Activated CD8-positive, alpha-beta memory T cell treated with anti-CD3 and anti-CD28 coated beads for 1 hour (primary cell): ENCODE measurements at places on chromosomes 3 and 15.

DNA sequence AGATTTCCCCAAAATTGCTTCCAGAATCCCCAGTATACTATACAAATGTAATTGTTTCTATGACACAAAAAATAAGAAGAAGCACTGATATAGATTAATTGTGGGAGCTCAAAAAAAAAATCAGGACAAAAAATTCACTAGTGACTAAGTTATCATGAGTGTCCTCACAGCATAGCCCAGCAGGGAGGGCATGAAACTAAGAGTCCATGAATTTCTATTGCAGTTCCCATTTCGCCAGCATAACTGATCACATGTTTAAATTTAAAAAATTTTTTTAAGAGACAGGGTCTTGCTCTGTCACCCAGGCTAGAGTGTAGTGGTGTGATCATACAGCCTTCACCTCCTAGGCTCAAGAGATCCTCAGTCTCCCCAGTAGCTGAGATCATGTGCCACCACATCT is 10.6 kb downstream of the NCEH1 start:
- DNase-seq: no peak

- DNase-seq: no peak
These were observed 55.9 kb upstream of the LIMD1 start for GRCh38 chr3:45538641-45538986.

DNA sequence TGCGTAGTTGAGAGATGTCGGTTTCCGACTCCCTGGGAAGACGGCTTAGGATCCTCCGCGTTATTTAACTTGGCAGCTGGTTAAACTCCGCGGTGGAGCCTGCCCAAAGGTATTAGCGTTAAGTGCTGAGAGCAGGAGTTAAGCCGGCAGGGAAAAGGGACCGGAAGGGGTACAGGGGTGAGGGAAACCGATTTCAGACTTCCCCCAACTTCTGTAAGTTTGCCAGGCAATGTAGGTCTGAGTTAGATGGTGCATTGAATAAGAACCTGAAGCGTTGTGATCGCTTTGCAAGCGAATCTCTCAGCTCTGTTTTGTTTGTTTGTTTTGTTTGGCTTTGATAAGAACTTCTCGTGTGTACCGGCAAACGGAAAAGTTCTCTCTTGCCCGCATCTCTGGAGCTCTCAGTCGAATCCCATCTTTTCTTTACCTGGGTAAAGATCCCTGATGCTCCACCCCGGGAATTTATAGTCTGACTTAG is 6.0 kb upstream of the FEZF2 start:
- DNase-seq: no peak

DNA sequence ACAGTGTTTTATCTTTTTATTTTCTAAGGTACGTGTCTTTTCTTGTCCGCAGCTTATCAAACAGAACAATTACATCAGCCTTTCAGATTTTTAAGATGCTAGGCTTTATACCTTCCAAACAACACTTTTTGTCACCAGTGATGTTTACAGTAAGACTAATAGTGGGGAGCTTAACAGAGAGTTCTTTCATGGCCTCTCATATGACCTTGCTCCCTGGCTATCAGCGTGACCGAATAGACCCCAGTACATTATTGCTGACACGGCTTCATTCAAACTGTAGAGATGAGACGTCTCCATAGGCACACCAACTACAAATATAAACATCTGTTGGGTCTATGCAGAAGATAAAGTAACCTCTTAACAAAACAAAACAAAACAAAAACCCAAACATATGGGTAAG is 477.6 kb upstream of the KCNMB2 start:
- no peak for DNase-seq

GRCh38 chr3:87997298-87997697 is 61.5 kb downstream of the CGGBP1 start:
- DNase-seq: no peak

DNA sequence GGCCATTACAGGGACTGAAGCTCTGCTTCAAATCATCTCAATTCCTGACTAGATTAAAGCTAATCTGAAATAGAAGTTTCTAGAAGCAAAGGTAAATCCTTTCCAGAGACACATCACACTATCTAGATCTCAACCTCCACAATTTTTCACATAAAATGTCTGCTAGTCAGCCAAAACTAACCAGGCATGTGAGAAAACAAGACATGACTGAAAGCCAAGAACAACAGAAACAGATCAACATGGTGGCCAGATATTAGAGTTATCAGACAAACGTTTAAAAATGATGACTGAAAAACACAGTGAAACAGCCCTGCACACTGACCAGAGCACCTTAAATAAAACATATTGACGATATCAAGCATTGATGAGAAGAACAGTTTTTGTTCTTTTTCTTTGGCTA is 59.1 kb downstream of the SUMF1 start:
- no peak for DNase-seq

GRCh38 chr3:97197830-97198229 is 383.4 kb downstream of the EPHA6 start:
- no peak for DNase-seq

GRCh38 chr3:40637906-40638305 is 113.1 kb downstream of the ZNF621 start:
- DNase-seq: no peak

GRCh38 chr15:43329217-43329959 is 985 bp downstream of the LCMT2 start:
- no peak for DNase-seq

DNA sequence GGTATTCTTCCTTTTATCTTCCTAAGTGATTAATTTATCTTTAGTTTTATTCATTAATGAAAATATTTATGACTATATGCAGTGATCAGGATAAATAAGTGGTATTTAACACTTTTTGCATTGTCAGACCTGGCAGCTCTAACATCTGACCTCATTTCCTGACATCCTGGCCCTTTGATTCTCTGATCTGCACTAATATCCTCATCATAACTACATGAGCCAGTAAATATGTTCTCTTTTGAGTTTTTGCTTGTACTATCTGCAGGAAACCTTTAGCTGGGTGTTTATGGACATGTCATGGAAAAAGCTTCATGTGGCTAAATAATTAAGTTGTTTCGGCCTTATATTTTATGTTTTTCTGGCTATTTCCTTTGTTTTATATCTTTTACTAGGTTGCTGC is 10.5 kb downstream of the NKTR start:
- DNase-seq: no peak

- DNase-seq: no peak
These were observed 130.2 kb upstream of the UMPS start for GRCh38 chr3:124599779-124600693.

DNA sequence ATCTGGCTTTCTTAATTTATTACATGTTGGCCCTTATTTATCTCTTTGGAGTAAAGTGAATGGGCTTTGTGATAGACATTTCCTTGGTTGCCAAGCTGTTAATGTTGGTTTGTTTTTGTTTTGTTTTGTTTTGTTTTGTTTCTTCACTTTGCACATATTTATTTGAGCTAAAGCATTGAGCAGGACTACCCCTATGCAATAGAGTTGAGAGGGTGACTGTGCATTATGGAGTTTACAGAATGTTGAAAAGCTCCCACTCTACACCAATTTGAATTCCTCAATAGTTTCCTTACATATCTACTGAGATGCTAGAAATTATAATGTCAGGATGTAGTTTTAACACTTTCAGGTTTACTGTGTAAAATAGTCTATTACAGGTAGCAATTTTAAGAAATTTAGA is 462.8 kb upstream of the CBLB start:
- DNase-seq: no peak

- DNase-seq: no peak
These were observed 646.0 kb upstream of the CFAP20DC start for GRCh38 chr3:59695860-59696259.

GRCh38 chr15:80931721-80932512 is 57.7 kb downstream of the MESD start:
- DNase-seq: no peak

- no peak for DNase-seq
These were observed 267.7 kb downstream of the XXYLT1 start for GRCh38 chr3:195003006-195003892.

- no peak for DNase-seq
These were observed 43.3 kb downstream of the TGFBR2 start for GRCh38 chr3:30649572-30650318.

GRCh38 chr3:78273326-78273725 is 1233.4 kb downstream of the ROBO2 start:
- DNase-seq: no peak

DNA sequence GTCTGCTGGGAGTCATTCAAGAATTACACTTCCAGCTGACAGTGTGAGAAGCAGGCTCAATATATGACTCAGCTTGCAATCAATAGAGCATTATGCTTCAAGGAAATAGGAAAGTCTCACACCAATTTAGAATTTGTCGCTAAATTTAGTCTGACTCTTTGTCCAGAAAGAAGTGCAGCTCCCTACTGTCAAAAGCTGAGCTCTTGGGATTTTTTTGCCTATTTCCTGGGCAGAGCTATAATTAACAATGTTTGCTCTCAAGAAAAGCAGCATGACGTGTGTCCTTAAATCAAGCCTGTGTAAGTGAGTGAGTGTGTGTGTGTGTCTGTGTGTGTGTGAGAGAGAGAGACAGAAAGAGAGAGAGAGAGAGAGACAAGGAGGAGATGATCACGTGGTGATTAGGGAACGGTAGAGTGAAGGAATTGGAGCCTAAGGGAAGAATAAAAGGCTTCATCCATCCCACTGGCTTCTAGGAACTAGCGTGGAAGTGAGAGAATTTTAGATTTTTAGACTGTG is 16.4 kb upstream of the SLC35G2 start:
- no peak for DNase-seq

DNA sequence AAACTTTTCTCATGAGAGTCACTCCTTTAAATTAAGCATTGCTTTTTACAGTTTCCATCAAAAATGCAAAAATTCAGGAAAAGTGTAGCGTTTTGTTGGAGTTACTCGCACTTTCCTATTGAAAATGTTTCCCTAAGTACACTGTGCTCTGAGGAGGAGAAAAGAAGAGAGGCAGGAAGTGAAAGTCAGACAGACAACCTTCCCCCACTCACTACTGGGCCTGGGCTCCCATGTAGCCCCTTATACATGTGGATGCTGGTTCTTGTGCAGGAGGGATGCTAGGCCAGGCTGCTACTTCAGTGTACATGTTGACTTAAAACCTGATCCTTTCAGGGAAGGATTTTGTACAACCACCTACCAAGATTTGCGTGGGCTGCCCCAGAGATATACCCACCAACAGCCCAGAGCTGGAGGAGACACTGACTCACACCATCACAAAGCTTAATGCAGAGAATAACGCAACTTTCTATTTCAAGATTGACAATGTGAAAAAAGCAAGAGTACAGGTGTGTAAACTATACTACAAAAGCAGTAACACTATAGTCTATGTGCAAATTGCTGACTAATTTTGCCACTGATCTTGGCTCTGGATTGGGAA is 15.1 kb downstream of the KNG1 start:
- DNase-seq: no peak

DNA sequence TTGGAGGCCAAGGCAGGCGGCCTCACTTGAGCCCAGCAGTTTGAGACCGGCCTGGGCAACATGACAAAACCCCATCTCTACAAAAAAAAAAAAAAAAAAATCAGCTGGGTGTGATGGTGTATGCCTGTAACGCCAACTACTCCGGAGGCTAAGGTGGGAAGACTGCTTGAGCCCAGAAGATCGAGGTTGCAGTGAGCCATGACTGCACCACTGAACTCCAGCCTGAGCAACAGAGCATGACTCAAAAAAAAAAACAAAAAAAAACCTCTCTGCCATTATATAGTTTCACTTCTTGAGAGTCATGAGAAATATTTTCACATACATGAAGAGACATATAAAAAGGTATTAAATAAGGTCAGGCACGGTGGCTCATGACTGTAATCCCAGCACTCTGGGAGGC is 45.9 kb upstream of the CP start:
- no peak for DNase-seq

GRCh38 chr3:128383316-128384235 is 83.1 kb downstream of the DNAJB8 start:
- DNase-seq: peak; percentile 11

GRCh38 chr15:65576664-65577063 is 34.3 kb downstream of the INTS14 start:
- no peak for DNase-seq

DNA sequence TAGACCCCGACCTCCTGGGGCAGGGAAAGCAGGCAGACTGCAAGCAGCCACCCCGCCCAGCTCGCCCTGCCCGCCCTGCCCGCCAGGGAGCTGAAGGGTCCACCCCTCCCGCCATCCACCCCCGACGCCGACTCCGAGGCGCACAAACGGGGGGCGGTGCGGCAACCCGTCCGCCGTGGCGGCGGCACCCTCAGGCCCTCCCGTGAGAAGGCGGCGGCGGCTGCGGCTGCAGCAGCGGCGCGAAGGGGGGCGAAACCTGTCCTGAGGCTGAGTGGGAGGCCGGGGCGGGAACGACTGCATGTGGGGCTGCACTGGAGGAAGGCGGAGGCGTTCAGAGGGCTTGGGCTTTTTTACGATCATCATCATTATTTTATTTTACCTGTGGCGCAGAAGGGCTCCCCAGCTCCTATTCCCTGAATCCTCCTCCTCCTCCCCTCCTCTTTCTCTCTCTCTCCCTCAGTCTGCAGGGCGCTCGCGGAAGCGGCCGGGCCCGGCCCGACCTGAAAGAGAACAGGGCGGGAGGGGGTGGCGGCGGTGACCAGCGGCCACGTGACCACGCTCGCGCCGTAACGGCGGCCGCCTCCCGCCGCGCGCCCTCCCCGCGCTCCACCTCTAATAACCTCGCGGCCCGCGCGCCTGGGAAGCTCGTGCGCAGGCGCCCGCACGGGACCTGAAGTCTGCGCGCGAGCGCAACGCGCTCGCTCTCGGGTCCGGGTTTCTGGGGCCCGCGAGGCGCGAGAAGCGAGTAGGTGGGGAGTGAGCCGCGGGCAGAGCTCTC is at the start of gene TBC1D5:
Gene TBC1D5, minus strand, starts transcription at position 530 of the 778 bp plus-strand sequence. CDS start 234,061 bp downstream, outside the sequence.
- peak; percentile 70 for DNase-seq

GRCh38 chr3:140187656-140188221 is 252.8 kb downstream of the CLSTN2 start:
- no peak for DNase-seq

- no peak for DNase-seq
These were observed 118.2 kb upstream of the ALDH1A3 start for GRCh38 chr15:100761290-100761935.

DNA sequence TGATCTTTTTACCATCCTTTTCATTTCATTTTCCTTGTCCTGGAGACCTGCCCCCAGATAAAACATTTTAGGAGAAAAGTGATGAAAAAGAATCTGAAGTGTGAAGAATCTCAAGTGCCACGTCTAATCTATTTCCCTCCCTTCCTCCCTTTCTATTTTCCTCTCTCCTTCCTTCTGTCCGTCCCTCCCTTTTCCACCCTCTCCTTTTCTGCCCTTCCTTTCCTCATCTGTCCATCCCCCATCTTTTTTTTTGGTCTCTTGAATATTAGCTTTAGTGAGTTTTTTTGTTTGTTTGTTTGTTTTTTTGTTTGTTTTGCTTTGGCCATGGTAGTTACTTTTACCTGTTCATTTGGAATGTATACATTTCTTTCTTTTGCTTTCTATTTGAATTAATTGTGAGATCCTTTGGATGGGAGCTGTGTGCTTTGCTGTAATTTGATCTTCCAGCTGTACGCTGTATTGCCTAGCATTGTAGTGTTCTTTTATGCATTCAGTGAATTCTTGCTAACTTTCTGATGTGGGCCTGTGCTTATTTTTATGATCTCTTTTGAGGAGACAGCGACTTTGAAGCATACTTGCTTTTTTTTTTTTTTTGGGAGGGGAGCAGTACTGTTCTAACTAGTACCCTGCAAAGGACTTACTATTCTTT is 19.2 kb downstream of the CDIN1 start:
- no peak for DNase-seq
